Forelimb muscle (tissue), 1 donor: ENCODE measurements at places on chromosomes 13 and 19. TPM values are rescaled to one million over a fixed set of nuclear protein-coding genes. Genes with fewer than 3 reads are reported as not detected.

DNA sequence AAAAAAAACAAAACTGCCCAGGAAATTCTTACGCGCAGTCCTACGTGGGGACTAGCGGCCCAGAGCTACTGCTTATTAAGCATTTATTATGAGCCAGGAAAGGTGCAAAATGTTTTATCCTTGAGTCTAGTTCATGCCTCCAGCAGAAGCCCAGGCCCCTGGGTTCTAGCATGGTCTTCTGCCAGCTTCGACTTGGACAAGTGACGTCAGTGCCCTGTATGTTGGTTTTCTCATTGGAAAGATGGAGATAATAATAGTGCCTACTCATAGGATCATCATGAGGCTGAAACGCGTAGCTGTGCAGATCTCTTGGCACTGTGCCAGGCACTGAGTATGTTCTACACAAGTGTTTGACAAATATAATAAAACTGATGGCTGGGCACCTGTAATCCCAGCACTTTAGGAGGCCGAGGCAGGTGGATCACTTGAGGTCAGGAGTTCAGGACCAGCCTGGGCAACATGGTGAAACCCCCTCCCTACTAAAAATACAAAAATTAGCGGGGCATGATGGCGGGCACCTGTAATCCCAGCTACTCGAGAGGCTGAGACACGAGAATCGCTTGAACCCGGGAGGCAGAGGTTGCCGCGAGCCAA lies 12.4 kb upstream of the SULT2B1 start:
- DNase-seq: no peak

DNA sequence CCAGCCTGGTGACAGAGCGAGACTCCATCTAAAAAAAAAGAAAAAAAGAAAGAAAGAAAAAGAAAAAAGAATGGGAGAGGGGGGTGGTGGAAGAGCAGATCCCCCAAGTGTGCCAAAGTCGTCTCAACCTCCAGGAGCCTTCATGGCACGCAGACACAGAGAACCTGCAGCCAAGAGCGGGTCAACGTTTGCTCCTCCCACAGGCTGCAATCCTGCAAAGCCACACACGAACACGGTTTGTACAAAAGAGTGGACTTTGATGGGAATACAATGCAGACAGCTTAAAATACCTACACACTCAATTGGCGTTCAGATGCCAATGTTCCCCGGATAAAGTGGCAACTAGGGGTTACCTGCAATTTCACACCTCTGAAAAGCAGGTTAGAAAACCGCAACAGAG lies 29.4 kb downstream of the ANKRD10 start:
- DNase-seq: no peak

DNA sequence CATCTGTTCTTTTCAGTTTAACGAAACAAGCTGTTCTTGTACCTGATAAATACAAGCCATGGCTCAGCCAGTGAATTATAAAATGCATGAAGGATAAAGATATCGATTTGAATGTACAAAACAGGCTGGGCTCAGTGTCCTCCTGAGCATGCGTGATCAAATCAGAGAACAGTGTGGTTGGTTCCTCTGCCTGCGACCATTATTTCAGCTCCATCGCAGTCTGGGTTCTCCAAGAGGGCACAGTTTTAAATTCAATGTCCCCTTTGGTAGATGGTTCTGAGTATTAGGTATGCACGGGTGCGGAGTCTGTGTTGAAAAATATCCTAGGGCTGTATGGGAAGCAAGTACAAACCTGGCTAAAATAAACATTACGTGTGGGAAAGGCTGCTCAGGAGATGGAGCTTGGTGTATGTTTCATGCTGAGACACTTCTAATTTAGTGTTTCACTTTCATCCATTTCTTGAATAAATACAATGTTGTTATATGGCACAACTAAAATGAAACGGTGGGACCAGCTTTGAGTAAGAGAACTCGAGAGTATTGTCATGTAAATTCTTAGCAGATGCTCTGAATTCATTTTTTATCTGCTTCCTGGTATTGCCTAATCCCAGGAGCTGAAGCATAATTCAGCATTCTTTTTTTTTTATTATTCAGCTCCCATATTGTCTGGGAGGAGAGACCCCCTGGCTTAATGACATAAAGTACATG lies 458.7 kb downstream of the MYO16 start:
- no peak for DNase-seq

DNA sequence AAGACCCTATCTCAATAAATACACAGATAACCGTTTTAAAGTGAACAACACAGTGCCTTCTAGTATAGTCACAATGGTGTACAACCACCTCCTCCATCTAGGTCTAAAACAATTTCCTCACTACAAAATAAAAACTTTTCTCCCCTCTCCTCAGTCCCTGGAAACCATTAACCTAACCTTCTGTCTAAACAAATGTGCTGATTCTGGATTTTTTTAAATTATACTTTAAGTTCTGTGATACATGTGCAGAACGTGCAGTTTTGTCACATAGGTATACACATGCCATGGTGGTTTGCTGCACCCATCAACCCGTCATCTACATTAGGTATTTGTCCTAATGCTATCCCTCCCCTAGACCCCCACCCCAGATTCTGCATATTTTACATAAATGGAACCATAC lies 9.8 kb upstream of the ZBTB45 start:
- DNase-seq: no peak

- DNase-seq: no peak
Observed at GRCh38 chr19:18946918-18947317, 5.9 kb upstream of the HOMER3 start.

- no peak for DNase-seq
Observed at GRCh38 chr13:33224191-33224590, 61.4 kb downstream of the STARD13 start.

- no peak for DNase-seq
Observed at GRCh38 chr19:3732108-3732507, 23.9 kb downstream of the TJP3 start.

DNA sequence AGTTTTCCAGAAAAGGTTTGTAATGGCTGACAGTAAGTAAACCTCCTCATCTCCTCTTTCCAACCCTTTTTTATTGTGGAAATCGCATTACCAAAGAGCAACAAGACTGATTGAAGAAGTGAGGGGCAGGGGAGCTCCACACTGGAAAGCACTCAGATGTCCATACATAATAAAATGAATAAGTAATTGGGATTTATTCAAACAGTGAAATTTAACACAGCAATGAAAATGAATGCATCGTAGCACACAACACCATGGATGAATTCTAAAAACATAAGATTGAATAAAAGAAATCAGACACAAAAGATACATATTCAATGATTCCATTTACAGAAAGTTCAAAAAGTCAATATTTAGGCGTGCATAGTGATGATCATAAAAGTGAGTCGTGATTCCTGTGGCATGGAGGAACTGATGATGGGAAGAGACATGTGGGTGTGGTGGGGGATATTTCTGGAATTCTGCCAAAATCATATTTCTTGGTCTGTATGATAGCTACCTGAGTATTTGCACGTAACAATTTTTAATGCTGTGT lies 18.8 kb downstream of the FAM216B start:
- DNase-seq: no peak

- DNase-seq: no peak
Observed at GRCh38 chr19:492091-492531, 4.2 kb upstream of the MADCAM1 start.

GRCh38 chr13:34942732-34943435 lies 814 bp downstream of the NBEA start:
- no peak for DNase-seq

GRCh38 chr13:81302125-81302524 lies 961.2 kb upstream of the SPRY2 start:
- DNase-seq: no peak

- no peak for DNase-seq
Observed at GRCh38 chr19:30685426-30686000, 313.3 kb downstream of the ZNF536 start.

GRCh38 chr13:60178327-60178726 lies 14.6 kb upstream of the DIAPH3 start:
- DNase-seq: no peak

DNA sequence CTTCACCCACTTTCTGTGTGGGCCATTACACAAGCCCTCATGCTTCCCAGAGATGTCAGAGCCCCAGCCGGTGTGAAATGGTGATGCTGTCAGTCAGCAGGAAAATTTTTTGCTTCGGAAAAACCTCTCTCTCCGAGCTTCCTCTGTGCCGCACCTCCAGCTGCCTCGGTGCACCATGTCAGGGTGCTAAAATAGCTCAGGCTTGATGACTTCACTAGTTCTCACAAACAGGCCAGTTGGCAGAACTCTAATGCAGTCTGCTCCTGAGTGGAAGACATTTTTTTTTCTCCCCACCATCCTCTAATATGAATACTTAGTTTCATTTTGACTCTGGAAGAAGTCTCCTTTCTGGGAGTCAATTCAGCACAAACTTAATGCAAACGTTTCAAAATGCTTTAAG lies 71.3 kb downstream of the KLF12 start:
- DNase-seq: peak; percentile 65

- no peak for DNase-seq
Observed at GRCh38 chr13:25575562-25575961, 203.8 kb downstream of the ATP8A2 start.

- DNase-seq: no peak
Observed at GRCh38 chr13:36286006-36286405, 11.6 kb downstream of the CCDC169 start.

Gene RGCC
- polyA plus RNA-seq: 17.1 TPM

Gene SMIM44
- not detected for polyA plus RNA-seq

Gene GAPDHS
- polyA plus RNA-seq: not detected

Gene CYP2F1
- polyA plus RNA-seq: not detected

Gene DNAJC15
- polyA plus RNA-seq: 20.4 TPM

Gene COL4A1
- 566 TPM for polyA plus RNA-seq

Gene WDR87
- 0.19 TPM for polyA plus RNA-seq
